SK-N-SH (cell line): ENCODE measurements at places on chromosomes 5 and 9. TPM values are rescaled to one million over a fixed set of nuclear protein-coding genes. Genes with fewer than 3 reads are reported as not detected.

GRCh38 chr9:124439686-124440243 lies 10.5 kb upstream of the ADGRD2 start:
- H3K36me3 ChIP-seq, result no peaks in the 10 kb centered on the region
- H3K27ac ChIP-seq, result no peak overlapping the region
- DNase-seq, result no peak

DNA sequence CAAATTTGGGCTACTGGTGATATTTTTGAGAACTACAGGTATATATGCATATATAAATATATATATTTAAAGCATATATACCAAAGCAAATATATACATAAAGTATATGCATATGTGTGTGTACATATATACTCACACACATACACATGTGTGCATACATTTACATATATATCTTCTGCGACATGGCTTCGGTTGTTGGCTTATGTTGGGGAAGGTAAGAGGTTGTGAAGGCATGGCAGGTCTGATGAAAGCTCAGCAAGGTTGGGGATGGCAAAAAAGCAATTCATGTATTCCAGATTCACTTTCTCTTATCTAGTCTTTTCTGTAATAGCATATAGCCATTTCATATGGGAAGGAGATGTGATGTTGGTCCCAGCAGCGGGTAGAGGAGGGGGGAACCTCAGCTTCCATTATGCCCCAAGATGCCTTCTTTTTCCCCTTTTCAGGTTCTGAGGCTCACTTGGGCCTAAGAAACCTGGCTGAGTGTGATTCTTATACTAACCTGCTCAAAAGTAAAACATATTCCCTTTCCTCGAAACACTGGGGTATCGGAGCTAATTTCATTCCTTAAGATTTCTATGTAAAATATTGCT lies 201.7 kb downstream of the MEF2C start:
- H3K27me3 ChIP-seq, result peaks cover 94% of the 10 kb centered on the region
- peaks cover 6% of the 10 kb centered on the region; the same call in 1 of the 2 replicates for H3K4me1 ChIP-seq
- H3K27ac ChIP-seq, result no peak overlapping the region
- H3K4me3 ChIP-seq, result no peak overlapping the region

DNA sequence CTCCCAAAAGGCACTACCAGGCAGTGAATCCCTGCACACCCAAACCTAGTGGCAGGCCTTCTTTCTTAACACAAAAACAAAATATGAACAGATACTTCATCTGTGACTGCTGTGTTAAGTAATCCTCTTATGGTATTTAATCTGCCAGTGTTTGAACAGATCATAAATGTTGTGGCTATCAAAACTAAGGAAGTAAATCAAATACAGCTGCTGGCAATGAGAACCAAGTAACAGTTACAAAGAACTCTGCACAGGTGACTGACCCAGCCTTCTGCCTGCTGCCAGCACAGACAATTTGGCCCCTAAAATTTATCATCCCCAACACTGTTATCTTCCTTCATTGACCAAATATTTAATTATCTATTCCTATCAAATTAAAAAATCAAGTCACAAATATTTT lies 78.0 kb downstream of the GNAQ start:
- H3K27me3 ChIP-seq, result no peaks in the 10 kb centered on the region
- H3K4me3 ChIP-seq, result no peak overlapping the region
- peaks cover 29% of the 10 kb centered on the region for H3K4me1 ChIP-seq
- no peaks in the 10 kb centered on the region for H3K36me3 ChIP-seq
- no peak for DNase-seq

DNA sequence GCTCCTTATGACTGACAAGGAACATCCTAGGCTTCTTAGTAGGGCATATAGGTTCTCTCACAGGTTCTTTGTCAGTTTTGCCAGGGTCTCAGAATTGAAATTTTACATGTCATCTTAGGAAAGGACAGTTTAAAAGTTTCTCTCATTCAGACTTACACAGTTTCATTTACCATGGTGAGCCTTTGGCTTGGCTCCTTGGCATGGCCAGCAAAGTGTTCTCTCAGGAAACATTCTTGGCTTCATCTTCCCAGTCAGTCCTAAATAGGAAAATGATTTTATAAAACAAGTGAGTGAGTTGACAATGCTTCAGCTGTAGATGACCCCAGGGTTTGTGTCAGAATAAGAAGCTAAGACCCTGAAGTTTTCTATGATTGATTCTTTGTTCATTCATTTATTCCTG lies 191.6 kb downstream of the PCSK5 start:
- no peaks in the 10 kb centered on the region for H3K4me1 ChIP-seq
- H3K4me3 ChIP-seq, result no peak overlapping the region
- H3K36me3 ChIP-seq, result no peaks in the 10 kb centered on the region
- H3K27me3 ChIP-seq, result no peaks in the 10 kb centered on the region
- DNase-seq, result no peak

- H3K27me3 ChIP-seq, result no peaks in the 10 kb centered on the region
- H3K27ac ChIP-seq, result no peak overlapping the region
- no peak overlapping the region for H3K4me3 ChIP-seq
- DNase-seq, result peak; percentile 76
Observed at GRCh38 chr9:101458963-101459631, 23.5 kb upstream of the ALDOB start.

- H3K27me3 ChIP-seq, result no peaks in the 10 kb centered on the region
- no peaks in the 10 kb centered on the region for H3K36me3 ChIP-seq
- peaks cover 21% of the 10 kb centered on the region; the same call in 1 of the 2 replicates for H3K4me1 ChIP-seq
- DNase-seq, result no peak
- no peak overlapping the region for H3K27ac ChIP-seq
- H3K4me3 ChIP-seq, result no peak overlapping the region
Observed at GRCh38 chr5:78795757-78796156, 147.2 kb upstream of the LHFPL2 start.

DNA sequence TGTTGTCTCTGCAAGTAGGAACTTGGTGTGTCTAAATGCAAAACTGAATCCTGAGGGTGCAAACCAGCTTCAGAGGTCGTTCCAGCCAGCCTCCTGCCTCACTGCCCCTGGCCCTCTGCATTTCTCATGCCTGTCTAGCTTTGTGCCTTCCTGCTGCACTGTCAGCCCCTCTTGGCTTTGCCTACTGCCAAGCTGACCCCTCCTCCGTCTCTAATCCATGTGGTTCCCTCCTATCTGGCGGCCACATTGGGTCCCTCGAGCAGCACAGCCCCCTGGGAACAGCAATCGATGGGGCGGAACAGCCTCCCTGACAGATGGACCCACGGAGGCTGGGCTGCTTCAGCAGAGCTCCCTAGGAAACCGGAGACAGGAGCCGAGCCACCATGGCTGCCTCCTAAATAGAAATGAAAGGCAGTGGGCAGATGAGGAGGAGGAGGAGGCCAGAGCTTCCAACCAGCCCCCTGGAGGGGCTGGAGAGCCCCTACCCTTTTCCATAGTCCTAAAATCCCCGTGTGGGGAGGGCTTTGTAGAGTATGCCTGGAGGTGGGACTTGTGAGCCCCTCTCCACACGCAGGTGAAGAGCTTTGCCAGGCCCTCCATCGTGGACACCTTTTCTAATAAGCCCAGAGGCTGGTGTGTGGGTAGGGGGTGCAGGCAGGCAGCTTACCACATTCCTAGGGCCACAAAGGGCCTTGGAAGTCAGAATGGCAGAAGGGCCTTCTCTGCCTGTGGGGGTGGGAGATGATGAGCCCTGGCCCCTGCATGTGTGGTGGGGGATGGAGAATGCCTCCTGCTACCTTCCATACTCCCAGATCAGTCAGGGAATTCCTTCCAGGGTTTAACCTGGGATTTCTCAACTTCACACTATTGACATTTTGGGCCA lies 9.2 kb upstream of the CXXC5 start:
- H3K36me3 ChIP-seq, result no peaks in the 10 kb centered on the region
- peak; percentile 59 for DNase-seq
- no peaks in the 10 kb centered on the region for H3K27me3 ChIP-seq
- H3K4me3 ChIP-seq, result no peak overlapping the region
- peak overlapping the region; percentile 99 for H3K27ac ChIP-seq

DNA sequence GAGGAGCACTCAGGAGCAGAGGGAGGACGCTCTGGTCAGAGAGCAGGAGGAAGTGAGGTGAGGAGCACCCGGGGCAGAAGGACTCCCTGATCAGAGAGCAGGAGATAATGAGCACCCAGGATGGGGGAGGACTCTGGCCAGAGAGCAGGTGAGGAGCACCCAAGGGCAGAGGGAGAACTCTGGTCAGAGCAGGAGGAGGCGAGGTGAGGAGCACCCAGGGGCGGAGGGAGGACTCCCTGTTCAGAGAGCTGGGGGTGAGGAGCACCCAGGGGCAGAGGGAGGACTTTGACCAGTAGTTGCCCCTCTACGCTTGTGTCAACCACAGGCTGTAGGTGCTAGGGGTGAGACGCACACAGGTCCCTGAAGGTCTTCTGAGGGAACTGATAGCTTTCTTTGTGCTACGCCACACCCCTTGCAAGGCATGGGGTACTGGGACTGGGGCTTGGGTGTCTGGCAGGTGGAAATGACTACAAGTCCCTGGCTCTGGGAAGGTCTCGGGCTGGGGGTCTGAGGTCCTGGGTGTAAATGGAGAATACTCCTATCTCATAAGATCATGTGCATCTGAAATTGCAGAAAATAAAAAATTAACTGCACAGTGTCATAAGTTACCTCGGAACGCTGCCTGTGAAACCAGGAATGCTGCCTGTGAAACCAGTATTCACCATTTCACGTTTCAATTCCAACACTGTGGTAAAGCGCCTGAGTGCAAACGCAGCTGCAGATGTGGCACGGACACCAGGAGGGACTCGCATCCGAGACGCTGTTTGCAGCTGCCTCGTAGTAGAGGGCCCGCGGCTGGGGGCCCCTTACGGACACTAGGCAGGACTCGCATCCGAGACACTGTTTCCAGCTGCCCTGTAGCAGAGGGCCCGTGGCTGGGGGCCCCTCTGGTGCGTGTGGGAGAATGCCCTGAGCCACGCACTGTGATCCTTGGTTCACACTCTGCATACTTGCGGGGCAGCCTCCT lies 27.0 kb upstream of the SLC6A3 start:
- no peak for DNase-seq
- peaks cover 46% of the 10 kb centered on the region; the same call in 1 of the 2 replicates for H3K36me3 ChIP-seq
- H3K27me3 ChIP-seq, result no peaks in the 10 kb centered on the region
- H3K4me1 ChIP-seq, result no peaks in the 10 kb centered on the region
- H3K4me3 ChIP-seq, result no peak overlapping the region

DNA sequence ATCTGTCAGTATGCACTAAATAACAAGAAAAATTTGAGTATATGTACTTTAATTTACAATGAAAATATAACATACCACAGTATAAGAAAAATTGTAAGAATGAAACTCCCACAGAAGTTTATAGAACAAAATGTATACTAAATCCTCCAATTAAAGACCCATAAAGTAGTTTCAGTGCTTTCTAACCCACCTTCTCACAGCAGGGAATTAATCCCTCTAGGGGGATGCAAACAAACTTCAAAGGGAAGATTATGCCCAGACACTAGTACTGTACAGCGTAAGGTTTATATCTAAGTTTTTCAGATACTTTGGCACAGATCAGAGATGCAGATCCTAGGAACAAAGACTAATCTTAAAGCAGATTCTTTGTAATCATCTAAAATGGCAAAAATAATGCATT lies 57.2 kb downstream of the DENND1A start:
- no peak for DNase-seq
- H3K4me1 ChIP-seq, result no peaks in the 10 kb centered on the region
- no peak overlapping the region for H3K4me3 ChIP-seq
- H3K36me3 ChIP-seq, result peaks cover 6% of the 10 kb centered on the region

GRCh38 chr9:9275601-9276000 lies 1337.2 kb downstream of the PTPRD start:
- H3K4me1 ChIP-seq, result no peaks in the 10 kb centered on the region
- no peak overlapping the region for H3K27ac ChIP-seq
- DNase-seq, result no peak
- H3K4me3 ChIP-seq, result no peak overlapping the region
- H3K36me3 ChIP-seq, result no peaks in the 10 kb centered on the region

- H3K4me1 ChIP-seq, result peaks cover 11% of the 10 kb centered on the region; the same call in 1 of the 2 replicates
- peaks cover 6% of the 10 kb centered on the region for H3K36me3 ChIP-seq
- H3K4me3 ChIP-seq, result peak overlapping the region; percentile 73
Observed at GRCh38 chr5:1523480-1523792, 324 bp downstream of the LPCAT1 start.

DNA sequence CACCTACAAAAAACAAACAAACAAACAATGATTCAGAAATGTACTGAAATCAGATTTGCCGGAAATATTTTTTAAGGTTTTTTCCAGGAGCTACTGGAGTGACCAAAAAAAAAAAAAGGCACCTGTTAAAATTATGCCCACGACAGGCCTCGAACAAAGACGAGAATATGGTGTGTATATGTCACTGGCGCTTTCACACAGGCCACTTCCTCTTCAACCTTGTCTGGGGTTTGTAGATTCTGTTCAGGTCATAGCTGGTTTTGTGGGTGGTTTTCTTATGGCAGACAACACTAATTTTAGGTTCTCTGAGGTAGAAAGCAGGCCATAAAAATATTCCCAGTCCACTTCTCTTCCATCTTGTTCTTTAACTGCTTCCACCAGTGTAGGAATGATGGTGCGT lies 7.0 kb downstream of the NDUFB6 start:
- no peak for DNase-seq
- peaks cover 37% of the 10 kb centered on the region for H3K36me3 ChIP-seq
- peaks cover 7% of the 10 kb centered on the region for H3K4me1 ChIP-seq
- no peaks in the 10 kb centered on the region for H3K27me3 ChIP-seq

GRCh38 chr9:137551264-137552021 lies at the start of gene MRPL41:
TSS of gene MRPL41 (plus strand) at chr9:137551879. CDS start at chr9:137552082, 203 bp downstream.
- peak within 1 kb of the TSS; percentile 73 for H3K4me3 ChIP-seq
- H3K27ac ChIP-seq, result peak within 1 kb of the TSS; percentile 72
- H3K27me3 ChIP-seq, result no peaks in the 10 kb centered on the region
- H3K4me1 ChIP-seq, result 0 out of 2 replicates have a peak, but pooled peaks cover 5% of the 10 kb centered on the region
- peak; percentile 99 for DNase-seq
- peaks cover 10% of the 10 kb centered on the region for H3K36me3 ChIP-seq

STOM gene
- polyA plus RNA-seq, result 40.5 and 49.7 TPM in 2 replicates

TCF7 gene
- polyA plus RNA-seq, result 2.3 and 2.7 TPM in 2 replicates

CDH12 gene
- polyA plus RNA-seq, result not detected in 2 replicates

SOHLH1 gene
- not detected in 2 replicates for polyA plus RNA-seq

TAF11L5 gene
- polyA plus RNA-seq, result not detected in 2 replicates

OR1Q1 gene
- polyA plus RNA-seq, result 0.10 and 0.29 TPM in 2 replicates

PFN3 gene
- not detected in 2 replicates for polyA plus RNA-seq

ANKRD33B gene
- 1.8 and 1.9 TPM in 2 replicates for polyA plus RNA-seq

MED22 gene
- polyA plus RNA-seq, result 23.0 and 27.9 TPM in 2 replicates
